ENCODE measurements at places on chromosomes 6 and 20.

DNA sequence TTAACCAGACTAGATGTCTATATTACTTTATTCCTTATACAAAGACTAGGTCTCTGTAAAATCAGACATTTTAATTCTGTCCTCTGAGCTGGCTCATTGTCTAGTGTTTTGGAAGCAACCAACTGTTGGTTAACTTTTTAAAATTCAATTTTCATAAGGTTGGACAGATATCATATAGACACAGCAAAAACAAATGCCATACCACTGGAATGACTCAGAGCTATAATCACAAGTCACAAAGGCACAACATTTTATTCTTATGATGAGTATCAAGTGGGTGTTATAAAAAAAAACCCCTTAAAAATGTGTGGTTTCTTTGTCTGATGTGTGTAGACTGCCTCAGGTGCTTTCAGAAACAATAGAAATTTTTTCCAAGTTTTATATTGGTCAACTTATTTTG is 296.2 kb upstream of the MARCKS start:
- DNase-seq: no peak

- no peak for DNase-seq
These were observed 39.6 kb upstream of the CD93 start for GRCh38 chr20:23125625-23126191.

- DNase-seq: no peak
These were observed 8.2 kb upstream of the TBX18 start for GRCh38 chr6:84772428-84773132.

DNA sequence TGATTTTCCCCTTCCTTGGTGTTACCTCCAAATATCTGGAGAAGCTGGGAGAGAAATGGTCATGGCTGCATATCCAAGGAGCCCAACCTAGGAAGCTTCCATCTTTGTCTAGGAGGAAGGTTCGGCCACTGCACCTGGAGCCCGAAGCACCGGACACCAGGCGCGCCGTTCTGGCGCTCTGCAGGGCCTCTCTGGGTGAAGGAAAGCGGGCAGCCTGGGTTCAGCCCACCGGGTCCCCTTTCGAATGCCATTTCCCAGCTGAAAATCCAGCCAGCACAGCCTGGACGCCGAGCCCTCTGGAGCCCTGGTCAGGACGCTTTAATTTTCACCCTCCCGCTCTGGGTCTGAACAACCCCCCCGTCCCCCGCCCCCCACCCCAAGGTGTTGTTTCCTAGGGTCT is 1.2 kb downstream of the LINC00237 start:
- no peak for DNase-seq

DNA sequence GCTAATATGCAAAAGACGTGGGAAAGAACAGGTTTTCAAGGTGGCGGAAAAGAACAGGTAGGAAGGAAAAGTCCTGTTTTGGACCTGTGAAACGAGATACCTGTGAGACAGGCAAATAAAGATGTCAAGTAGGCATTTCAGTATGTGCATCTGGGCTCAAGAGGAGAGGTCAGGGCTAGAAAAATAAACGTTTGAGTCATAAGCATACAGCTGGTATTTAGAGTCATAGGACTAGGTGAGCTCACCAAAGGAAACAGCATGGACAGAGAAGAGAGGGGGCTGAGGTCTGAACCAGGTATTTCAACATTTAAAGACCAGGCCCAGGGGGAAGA is 14.9 kb downstream of the MTFR2 start:
- no peak for DNase-seq

- no peak for DNase-seq
These were observed 213.9 kb upstream of the PRDM1 start for GRCh38 chr6:105872249-105872648.

GRCh38 chr6:56961151-56961550 is 6.2 kb downstream of the BEND6 start:
- no peak for DNase-seq

Measured in MM.1S (cell line).